ENCODE measurements at places on chromosomes 5 and 9.

- DNase-seq = no peak
Observed at GRCh38 chr9:96665789-96666188, 10.7 kb upstream of the PRXL2C start.

- no peak for DNase-seq
Observed at GRCh38 chr5:170704417-170705192, 78.9 kb upstream of the GABRP start.

DNA sequence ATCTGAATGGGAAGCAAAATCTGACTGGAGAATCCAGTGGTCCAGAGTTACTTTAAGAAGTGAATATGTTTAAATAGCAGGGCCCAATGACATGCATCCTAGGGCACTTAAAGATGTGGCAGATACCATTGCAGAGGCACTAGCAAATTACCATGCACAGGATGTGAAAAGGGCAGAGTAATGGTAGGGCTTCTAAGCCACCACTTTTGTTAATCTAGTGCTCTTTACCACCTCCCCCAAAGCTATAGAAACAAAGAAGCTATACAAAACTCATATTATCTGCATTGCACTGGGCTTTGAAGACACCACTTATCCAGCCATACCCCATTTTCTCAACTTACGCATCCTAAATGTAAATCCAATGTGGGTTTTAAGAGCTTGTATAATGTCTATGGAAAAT, 81.2 kb downstream of the ZCCHC7 start:
- DNase-seq = no peak

DNA sequence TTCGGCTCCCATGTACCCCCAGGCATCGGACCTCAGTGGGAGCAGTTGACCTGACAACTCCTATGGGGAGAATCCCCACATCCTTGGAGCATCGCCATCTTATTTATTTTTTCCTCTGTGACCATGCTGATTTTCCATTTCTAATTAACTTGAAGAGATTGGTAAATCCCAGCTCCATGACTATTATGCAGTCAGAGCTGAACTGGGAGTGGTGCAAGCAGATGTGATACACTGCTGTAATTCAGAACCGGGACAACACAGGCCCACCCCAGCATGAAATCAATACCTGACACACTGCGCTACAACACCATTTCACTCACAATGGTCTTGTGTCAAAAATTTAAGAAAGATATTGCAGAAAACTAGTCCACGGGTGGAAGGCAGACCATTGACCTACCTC, 1.0 kb upstream of the TRPM3 start:
- DNase-seq = no peak
